ENCODE measurements at places on chromosomes 5 and 9. TPM values are rescaled to one million over a fixed set of nuclear protein-coding genes. Genes with fewer than 3 reads are reported as not detected.

SLC22A4 gene
- total RNA-seq = 6.7 TPM

ANAPC2 gene
- total RNA-seq = 26.1 TPM

FOXI1 gene
- not detected for total RNA-seq

BAAT gene
- total RNA-seq = 0.08 TPM

PRELID2 gene
- total RNA-seq = 15.2 TPM

KIF20A gene
- total RNA-seq = 61.7 TPM

SLC6A18 gene
- total RNA-seq = not detected

ECSCR gene
- total RNA-seq = not detected

Measured in A375 (cell line).